ENCODE measurements at places on chromosomes 1 and 21. TPM values are rescaled to one million over a fixed set of nuclear protein-coding genes. Genes with fewer than 3 reads are reported as not detected.

The SPATA21 gene
- total RNA-seq = not detected

DNA sequence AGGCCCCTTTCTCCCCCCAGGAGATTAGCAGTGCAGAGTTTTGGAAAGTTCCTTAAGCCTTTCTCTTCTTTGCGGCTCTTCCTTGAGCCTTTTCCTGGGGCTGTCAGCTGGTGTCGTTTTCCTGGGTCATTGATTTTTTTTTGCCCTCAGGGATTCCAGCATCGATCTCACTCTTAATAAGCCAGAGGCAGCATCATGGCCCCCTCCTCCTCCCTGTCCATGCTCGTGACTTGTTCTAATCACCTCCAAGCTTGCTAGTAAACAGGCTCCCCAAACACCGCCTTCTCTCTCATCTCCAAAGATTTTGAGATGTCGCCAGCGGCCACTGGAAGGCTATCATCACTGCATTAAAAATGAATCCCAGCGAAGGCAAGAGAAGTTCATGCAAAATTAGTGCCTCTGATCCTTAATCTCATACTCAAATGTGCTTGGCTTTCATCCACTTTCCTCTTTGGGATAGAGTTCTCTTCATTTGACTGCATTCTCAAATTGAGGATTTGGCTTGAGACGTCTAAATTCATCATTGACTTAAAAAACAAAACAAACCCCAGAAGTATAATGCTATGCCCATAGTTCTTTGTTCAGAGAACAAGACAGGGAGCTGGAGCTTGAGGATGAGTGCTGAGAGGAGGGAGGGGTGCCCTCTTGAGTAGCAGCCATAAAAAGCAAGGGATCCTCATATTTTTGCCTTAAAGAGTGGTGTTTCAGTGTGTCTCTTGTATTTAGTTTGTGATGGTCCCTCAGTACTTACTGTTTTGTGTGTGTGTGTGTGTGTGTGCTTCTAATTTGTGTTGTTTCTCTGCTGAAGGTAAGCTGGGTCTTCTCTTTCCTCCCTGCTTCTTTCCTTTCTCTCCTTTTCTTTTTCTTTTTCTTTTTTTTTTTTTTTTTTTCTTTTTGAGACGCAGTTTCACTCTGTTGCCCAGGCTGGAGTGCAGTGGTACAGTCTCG lies 3.2 kb downstream of the EVA1C start:
- no peak for DNase-seq

DNA sequence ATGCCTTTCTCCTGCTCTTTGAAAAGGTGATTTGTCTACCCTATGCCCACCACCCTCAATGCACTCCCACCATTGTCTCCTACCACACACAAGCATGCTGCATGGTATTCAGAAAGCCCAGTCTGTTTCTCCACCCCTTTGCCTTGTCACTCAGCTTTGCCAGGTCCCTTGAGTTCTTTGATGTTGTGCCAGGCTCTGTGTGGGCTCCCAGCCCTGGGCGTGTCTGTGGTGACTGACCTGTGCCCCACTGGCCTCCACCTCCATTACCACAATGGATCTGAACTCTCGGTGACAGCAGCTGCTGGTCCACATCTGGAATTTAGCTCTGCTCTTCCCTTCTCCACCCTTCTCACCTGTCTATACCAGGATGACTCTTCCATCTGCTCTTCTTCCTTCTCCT lies 34.9 kb downstream of the ATP2B4 start:
- no peak for DNase-seq

The ESPN gene
- total RNA-seq = 1.1 TPM

DNA sequence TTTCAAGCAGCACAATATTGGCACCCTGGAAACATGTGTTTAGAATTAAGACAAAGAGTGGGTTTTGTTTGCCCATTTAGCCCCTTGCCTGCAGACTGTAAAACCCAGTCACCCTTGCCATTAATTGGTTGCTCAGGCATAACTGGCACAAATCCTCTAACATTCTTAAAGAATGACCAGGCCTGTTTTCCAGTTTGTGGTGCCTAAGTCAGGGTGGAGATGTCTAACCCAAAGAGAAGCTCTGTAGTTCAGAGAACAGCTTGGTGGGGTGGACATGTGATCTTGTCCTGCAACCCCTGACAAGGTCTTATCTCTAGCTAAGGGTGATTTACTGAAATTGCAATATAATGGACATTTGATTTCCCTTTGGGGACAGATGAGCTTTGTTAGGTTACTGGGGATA lies 8.8 kb upstream of the ANGPTL7 start:
- no peak for DNase-seq

- no peak for DNase-seq
These were observed 969 bp upstream of the ALDH4A1 start for GRCh38 chr1:18903291-18903756.

The PGLYRP3 gene
- total RNA-seq = not detected

The IL22RA1 gene
- total RNA-seq = 0.28 TPM

DNA sequence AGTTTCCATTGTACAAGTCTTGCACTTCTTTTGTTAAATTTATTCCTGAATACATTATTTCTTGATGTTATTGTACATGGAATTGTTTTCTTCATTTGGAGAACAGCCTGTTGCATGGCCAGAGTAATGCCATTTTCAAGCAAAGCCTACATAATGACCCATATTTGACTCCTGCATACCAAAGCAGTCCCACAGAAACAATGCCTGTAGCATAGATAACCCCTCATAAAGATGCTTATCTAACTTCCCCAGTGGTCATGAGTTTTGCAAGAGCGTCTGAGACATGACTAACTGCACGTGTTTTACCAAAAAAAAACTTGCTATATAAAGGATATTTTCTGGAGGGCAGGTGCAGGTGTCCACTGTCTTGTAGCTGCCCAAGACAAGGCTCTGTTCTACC lies 30.3 kb upstream of the RLF start:
- DNase-seq = no peak

The HES3 gene
- not detected for total RNA-seq

The BARHL2 gene
- total RNA-seq = not detected

DNA sequence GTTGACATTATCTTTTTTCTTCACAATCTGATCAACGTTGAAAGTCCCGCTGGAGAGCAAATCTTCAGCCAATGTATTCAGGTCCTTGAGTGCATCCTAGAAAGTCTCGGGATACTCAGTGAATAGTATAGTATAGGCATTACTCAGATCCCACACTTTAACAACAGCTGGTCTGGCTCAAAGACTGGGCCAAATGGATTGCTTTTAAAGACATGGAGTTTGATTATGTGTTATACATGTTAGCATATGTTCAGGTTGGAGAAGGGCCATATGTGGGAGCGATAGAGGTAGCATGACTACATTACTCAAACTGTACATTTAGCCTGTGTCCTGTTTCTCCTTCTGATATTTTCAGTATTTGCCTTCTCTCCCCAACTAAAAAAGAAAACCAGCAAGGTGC lies 33.1 kb downstream of the OR10Z1 start:
- no peak for DNase-seq

DNA sequence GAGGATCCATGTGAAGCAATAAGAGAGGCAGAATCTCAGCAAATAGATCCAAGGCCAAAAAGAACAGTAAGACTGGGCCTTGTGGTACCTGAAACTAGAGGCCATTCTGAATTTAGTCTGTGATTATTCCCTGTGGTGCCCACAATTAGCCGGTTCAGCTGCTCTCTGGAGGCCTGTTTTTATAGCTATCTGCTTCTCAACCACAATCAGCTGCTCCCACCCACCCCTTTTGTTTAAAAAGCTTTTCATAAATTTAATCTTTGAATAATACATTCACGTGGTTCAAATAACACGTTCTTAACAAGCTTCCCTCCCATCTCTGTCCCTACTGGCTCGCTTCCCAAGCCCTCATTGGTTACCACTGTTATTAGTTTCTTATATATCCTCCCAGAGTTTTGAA lies 18.0 kb downstream of the UBE2T start:
- no peak for DNase-seq

GRCh38 chr21:46091118-46091517 lies 6.8 kb upstream of the COL6A2 start:
- no peak for DNase-seq

DNA sequence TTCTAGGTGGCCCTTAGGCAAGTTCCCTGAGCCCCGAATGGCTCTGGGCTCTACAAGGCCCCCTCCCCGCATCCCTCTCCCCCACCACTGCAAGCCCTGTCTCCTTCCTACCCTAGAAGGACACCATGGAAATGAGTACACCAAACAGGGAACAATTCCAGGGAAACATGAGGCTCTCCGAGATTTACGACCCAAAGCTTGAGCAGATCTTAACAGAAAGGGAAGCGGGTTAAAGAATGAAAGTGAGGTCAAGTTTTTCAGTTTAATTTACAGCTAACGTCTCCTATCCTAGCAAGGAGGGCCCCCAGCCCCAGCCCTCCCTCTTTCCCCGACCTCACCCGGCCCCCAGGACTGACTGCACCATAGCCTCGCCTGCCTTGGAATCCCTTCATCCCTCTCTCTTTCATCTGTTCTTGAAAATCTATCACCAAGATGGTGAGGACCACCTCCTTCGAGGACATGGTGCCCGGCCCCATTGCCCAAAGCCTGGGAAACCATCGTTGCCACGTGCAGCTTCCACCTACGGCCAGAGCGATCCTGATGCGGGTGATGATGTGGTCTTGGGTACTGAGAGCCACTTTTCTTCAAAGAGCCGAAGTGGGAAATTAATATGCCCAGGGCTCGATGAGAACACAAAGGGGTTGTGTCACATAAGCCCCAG lies 30.5 kb downstream of the SIM2 start:
- no peak for DNase-seq

DNA sequence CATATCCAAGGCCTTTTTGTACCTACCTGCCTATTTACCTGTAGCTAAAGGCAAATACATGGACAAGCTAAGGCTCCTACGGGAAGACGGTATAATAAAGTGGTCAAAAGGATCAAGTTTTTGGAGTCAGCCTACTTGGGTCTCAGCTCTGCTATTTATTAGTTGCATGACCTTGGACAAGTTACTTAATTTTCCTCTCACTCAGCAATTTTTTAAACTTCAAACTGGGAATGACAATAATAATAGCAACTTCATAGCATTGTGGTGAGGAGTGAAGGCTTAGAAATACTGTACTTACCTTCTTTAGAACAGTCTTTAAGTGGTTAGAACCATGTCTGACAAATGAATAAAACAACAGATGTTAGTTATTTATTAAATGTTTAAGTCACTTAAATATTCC lies 60.2 kb upstream of the SLC35F3 start:
- DNase-seq = no peak

The MSH4 gene
- 0.76 TPM for total RNA-seq

The RNU1-2 gene
- total RNA-seq = 6,377 TPM

DNA sequence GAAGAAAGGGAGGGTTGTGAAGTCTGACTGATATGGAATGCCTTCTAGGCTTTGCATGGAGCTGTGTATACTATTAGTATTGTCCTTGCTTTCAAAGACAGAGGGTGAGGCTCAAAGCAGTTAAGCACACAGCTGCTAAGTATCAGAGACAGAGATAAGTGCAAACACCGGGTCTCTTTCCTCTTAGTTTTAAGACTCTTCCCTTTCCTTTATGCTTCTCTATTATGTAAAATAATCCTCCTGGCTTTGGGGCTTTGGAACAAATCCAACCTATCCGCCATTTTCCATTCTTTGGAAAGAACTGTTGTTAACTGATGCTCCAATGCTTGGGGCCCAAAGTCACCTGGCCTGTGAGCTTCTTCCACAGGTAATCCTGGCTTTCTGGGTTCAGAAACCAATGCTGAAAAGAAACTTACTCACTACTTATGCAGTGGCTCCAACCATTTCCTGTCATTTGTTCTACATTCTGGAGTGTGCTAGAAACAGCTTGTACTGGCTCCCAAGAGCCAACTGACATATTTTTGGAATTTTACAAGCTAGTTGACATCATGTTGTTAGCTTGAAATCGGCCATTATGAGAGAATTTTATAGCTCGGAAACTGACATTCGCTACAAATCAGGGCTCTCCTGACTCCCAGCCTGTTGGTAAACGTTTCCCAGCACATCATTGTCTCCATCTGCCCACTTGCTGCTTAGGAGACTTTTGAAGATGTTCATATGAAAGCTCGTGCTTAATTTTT lies 67.5 kb downstream of the DNTTIP2 start:
- DNase-seq = no peak

The TNFAIP8L2 gene
- total RNA-seq = 3.7 TPM

DNA sequence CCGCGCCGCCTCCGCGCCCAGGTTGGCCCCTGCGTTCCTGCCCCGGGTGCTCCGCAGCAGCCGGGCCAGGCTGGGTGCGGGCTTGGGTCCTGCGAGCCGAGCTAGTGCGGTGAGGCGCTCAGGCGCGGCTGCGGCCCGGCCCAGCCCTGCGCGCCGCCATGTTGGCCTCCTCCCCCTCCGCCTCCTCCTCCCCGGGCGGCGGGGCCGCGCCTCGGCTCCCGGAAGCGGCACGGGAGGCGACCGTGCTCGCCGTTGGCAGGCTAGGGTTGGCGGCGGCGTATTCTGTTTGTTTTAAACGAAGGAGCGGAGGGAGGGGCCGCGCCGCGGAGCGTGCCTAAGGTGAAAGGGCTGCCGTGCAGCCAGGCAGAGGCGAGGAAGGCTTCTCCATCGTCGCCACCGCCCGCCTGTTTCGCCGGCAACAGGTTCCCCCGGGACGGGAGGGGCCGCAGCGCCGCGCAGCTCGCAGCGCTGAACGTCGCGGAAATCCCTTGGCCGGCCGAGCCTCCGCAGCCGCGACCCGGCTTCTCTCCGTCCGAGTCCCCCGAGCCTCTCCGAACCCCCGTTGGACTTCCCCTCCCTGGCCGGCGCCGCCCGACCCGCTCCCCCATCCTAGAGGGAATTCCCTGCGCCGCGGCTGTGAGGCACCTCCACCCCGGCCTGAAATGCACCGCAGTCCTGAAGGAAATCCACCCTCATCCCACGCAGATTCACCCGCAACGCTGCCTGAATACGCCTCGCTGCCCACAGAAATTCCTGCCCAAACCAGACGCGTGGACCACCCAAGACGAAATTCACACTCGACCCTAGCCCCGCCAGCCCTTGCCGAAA lies at the start of gene USP24:
Gene USP24, minus strand, starts transcription at position 171 of the 828 bp plus-strand sequence. CDS start 251 bp downstream, outside the sequence.
- DNase-seq = peak; percentile 79

- DNase-seq = no peak
These were observed 126.8 kb downstream of the BEND5 start for GRCh38 chr1:48649880-48650279.

- no peak for DNase-seq
These were observed 25.7 kb upstream of the ABCG1 start for GRCh38 chr21:42193131-42193671.

DNA sequence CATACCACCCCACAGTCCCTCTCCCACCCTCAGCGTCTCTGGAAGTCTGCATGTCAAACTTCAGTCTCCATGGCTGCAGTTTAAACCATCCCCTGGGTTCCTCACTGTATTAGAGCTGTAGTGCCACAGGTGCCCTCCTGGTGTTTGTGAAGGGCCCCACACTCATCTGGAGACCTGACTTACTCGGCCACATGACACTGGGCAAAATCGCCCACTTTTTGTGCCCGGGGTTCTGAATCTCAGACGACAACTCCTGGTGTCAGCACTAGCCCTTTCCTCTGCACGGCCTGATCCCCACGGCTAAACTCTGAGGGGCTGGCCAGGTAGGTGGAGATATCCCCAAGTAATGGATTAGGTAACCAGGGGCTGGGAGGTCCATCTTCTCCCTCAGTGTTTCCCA lies 6.5 kb downstream of the INKA2 start:
- no peak for DNase-seq

DNA sequence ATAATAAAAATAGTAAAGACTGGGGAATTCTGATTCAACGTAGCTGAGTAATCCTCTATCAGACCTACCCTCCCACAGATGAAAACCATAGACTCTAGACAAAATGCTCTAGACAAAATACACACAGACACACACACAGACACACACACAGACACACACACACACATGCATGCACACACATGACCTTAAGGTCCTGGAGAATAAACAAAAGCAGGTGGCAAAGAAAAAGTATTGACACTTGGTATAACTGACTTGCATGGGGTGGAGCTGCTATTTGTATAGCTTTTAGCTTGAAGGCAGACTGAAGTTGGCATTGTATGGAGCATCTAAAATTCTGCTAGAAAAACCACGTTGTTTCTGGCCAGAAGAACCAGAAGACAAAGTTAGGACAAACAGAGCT lies 29.3 kb downstream of the C1orf141 start:
- no peak for DNase-seq

Measured in right cardiac atrium (tissue), 5 donors.